ENCODE measurements at places on chromosomes 11 and 22.

- no peak for DNase-seq
These were observed 49.6 kb downstream of the KIF18A start for GRCh38 chr11:28058333-28058732.

DNA sequence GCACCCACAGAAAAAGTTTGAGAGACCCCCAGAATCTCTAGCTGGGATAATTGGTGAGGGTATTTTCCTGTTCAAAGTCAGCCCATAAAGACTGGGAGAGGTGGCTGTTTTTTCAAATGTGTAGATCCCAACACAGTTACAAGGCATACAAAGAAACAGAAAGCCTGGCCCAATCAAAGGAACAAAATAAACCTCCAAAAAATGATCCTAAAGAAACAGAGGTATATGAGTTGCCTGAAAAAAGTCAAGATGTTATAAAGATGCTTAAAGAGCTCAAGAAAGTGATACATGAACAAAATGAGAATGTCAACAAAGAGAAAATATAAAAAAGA lies 40.2 kb upstream of the MMP12 start:
- DNase-seq = no peak

DNA sequence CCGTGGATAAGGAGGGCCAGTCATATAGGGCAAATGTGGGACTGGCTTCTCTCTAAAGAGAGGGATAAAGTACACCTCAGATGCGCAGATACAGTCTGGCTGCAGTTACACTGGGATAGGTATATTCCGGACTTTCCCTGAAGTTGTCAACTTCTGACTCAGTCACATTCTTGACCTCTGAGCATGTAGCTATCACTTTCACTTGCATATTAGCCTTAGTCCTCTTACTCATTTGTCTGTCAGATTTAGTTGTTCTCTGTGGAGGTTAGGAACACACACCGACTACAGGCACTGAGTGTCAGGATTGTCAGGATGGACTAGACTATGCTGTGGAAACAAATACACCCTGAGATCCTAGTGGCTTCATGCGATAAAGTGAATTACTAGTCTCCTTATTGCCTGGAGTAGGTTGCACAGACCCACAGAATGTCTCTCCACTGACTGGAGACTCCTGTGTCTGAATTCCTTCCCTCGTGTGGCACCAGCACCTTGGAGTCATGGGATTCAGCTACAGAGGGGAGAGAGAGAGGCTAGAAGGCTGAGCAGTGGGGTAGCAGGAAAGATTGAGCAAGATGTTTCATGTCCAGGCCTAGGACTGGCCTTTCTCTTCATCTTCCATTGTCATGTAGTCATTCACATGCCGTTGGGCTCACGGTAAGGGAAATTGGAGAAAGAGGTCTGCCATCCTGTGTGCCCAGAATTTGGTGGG lies 654.3 kb downstream of the NTM start:
- DNase-seq = no peak

DNA sequence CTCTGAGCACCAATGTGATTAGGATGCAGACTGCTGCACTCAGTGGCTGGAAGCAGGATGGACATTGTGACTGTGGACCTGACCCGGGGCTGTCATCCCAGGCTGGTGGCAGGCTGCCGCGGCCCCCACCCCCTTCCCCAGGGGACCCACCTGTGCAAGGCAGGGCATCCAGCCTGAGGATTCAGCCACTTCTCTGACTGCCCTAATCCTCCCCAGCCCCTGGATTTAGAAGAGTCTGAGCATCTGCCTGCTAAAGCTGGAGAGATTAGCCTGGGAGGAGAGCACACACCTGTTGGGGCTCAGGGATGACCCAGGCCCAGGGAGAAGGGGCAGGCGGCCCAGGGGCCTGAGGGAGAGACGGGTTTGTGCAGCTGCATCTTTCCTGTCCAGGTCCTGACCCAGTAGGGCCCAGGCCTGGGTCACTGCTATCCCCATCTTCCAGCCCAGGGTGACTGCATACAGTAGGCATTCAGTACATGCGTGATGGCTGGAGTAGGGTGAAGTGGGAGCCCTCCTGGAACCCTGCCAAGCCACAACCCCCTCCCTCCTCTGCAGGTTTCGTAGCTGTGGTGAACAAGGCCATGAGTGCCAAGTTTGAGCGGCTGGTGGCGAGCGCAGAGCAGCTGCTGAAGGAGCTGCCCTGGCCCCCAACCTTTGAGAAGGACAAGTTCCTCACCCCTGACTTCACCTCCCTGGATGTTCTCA lies 12.1 kb downstream of the DPP3 start:
- DNase-seq = no peak

GRCh38 chr22:49352361-49353169 lies 475.1 kb downstream of the BRD1 start:
- no peak for DNase-seq

DNA sequence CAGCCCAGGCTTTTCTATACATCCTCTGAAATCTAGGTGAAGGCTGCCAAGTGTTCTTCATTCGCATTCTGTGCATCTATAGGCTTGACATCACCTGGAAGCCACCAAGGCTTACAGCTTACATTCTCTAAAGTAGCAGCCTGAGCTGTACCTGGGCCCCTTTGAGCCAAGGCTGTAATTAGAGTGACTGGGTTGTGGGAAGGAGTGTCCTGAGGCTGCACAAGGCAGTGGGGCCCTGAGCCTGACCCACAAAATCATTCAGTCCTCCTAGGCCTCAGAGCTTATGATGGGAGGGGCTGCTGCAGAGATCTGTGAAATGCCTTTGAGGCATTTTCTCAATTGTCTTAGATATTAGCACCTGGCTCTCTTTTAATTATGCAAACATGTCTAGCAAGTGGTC lies 33.0 kb upstream of the RDX start:
- DNase-seq = no peak

GRCh38 chr11:103624708-103625623 lies 411.5 kb upstream of the DDI1 start:
- DNase-seq = no peak

- DNase-seq = peak; percentile 11
These were observed 783 bp upstream of the SLC35C1 start for GRCh38 chr11:45803971-45804760.

DNA sequence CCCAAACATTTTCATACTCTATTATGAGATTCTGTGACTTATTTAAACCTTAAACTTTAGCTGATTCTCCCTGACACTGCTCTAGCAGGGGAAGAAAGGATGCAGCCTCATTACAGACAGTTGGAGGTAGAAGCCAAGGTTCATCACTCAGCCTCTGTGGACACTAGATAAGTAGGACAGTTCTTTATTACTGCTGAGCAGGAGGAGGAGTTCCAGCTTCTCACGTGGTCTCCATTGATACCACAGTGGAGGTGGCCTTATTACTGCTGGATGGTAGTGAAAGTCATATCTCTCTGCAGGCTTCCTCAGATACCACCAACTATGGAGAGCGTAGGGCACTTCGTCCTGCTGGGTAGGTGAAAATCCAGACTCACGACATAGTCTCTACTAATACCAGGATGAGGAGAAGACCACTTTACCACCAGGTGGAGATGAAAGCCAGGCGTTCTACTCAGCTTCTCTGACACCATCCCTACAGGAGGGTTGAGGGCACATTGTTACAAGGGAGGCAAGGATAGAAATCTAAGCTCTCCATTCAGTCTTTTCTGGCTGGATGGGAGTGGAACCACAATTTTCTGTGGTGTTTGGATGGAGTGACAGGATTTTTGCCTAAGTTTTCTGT lies 13.1 kb upstream of the ANGPTL5 start:
- no peak for DNase-seq
